ENCODE measurements at places on chromosomes 2 and 18. TPM values are rescaled to one million over a fixed set of nuclear protein-coding genes. Genes with fewer than 3 reads are reported as not detected.

The PIK3C3 gene
- total RNA-seq: 63.5 TPM

The PROM2 gene
- total RNA-seq: 2.8 TPM

The TMEM247 gene
- not detected for total RNA-seq

DNA sequence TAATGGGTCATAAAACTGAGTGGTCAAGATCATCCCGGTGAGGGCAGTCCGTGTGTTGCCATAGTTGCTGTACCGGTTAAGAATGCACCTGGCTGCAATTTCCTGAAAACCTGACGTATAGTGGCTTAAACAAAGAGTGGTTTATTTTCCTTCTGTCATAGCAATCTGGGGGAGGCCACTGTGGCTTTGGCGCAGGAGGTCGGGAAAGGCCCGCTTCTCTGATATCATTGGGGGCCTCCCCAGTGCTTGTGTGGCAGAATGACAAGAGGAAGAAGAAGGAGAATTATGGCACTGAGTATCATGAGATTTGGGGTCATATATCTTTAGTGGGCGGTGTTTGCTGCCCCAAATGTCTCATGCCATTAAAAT is 4.4 kb downstream of the C2orf92 start:
- no peak for DNase-seq

GRCh38 chr2:98149333-98149697 is 62.3 kb downstream of the VWA3B start:
- DNase-seq: no peak

- no peak for DNase-seq
Observed at GRCh38 chr18:77210249-77210648, 39.4 kb upstream of the GALR1 start.
